Hematopoietic multipotent progenitor cell (in vitro differentiated cells): ENCODE measurements at places on chromosomes 11 and 22.

DNA sequence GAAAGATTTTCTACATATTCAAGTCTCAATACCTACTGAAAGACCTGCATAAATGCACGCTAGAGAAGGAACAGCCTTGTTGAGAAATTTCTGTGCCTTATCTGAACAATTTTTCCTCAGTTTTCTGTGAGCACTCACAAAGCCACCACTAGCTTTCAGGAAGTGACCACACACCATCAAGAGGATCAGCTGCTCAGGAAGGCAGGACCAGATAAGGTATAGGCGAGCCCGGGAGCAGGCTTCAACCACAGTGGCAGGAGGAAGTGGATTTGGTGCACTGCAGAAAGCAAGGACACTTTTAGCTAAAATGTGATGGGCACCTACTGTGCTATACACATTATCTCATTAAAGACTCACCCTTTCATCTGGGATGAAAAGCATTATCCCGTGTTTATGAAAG is 220.8 kb downstream of the RAB38 start:
- DNase-seq: peak; percentile 57

- no peak for DNase-seq
Observed at GRCh38 chr22:49535527-49536125, 292.0 kb downstream of the BRD1 start.

- no peak for DNase-seq
Observed at GRCh38 chr11:65822776-65823528, 10.8 kb upstream of the SNX32 start.

DNA sequence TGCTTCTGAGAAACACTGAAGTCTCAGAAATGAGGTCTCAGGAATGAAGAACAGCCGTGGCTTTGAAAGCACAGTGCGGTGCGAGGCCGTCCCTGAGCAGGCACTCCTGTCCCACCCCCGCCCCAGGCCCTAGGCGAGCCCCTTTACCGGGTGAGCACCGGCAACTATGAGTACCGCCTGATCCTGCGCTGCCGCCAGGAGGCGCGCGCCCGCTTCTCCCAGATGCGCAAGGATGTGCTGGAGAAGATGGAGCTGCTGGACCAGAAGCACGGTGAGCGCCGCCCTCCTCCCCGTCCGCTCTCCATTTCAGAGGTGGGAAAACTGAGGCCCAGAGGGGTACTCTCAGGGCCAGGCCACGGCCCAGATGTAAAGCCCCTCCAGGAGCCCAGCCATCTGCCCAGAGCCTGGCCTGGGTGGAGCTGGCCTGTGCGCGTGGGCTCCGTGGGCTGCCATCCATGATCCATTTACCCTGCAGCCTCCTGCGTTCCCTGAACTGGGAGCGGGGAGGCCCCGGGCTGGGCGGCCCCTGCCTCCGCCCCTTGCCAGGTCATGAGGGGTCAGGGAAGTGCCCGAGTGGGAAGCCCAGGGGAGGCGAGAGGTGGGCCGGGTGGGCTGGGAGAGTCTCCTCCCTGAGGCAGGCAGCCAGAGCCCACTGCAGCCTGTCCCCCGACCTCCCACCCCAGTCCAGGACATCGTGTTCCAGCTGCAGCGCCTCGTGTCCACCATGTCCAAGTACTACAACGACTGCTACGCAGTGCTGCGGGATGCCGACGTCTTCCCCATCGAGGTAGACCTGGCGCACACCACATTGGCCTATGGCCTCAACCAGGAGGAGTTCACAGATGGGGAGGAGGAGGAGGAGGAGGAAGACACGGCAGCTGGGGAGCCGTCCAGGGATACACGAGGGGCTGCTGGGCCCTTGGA is 9.5 kb downstream of the SLC16A8 start:
- no peak for DNase-seq

- DNase-seq: no peak
Observed at GRCh38 chr11:72777755-72778278, 16.0 kb downstream of the STARD10 start.

- no peak for DNase-seq
Observed at GRCh38 chr22:40594924-40595323, 41.6 kb downstream of the MRTFA start.

DNA sequence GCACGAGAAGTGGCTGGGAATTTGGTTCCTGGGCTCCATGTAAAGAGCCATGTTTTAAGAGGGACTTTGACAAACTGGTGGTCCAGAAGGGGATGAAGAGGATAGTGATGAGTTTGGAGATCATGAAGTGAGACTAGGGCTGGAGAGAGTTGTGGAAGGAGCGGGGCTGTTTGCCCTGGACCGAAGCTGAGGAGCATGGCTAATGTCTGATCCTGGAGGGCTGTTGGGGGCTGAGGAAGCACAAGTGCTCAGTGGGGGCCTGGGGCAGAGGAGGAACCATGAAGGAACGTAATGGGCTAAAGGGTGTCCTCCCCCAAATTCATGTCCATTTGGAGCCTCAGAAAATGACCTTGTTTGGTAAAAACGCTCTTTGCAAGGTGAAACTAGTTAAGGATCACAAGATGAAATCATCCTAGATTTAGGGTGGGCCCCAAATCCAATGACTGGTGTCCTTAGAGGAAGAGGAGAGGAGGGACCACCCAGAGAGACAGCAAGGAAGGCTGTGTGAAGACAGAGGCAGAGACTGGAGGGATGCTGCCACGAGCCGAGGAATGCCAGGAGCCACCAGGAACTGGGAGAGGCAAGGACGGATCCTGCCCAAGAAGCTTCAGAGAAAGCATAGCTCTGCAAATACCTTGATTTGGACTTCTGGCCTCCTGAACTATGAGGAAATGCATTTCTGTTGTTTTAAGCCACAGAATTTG is 107.3 kb upstream of the LMO1 start:
- no peak for DNase-seq

DNA sequence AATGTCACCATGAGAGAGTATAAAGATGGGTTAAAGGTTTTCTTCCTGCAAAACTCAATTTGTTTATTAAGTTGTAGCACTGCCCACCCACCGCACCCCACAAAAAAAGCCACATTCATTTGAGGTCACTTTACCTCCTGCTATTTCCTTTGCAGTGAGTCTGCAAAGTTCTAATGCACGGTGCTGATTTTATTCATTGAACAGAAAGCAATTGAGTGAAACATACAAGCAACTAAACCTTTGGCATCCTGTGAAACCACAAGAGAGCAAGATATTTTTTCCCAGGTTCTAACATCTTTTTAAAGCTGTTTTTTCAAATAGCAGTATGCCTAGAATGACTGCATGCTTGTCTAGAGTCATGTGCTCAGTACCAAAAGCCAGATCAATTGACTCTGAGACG is 39.0 kb downstream of the RRAS2 start:
- DNase-seq: peak; percentile 32

DNA sequence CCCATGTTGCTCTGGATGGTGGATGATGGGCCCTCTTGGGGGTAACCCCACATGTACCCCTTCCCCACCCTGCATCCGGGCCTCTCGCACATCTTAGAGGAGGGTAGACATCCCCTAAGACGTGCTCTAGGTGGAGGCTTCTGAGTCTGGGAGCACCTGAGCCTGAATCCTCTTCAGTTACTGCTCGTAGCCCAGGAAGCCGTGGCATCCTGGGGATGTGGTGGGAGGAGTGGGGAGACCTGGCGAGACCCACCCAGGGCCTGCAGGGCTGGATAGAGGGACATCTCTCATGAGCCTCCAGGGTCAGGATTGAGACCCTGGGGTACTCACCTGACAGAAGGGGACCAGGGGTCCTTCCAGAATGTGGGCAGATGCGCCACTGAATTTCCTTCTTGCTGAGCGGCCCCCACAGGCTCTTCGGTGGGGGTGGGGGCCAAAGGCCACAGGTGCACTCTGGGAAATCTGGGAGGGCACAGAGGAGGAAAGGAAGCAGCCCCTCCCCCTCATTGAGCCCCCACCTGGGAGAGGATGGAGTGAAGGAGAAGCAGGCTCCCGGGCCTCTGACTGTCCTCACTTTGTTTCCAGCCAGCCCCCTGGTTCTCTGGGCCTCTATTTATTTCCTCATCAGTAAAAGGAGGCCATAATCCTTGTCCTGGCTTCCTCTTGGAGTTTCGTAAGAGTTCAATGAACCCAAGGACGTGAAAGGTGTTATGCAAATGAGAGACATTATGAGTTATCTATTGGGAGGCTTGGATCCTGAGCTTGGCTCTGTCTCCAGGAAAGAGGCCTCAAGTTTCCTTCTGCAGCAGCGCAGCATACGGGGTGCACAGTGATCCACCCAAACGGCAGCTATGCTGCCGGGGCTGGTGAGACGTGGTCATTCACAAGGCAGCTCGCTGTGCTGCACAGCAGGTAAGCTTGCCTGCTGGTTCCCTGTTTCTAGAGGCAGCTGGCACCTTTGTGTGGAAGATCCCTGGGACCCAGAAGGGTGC is 31.2 kb downstream of the KCNJ4 start:
- no peak for DNase-seq

DNA sequence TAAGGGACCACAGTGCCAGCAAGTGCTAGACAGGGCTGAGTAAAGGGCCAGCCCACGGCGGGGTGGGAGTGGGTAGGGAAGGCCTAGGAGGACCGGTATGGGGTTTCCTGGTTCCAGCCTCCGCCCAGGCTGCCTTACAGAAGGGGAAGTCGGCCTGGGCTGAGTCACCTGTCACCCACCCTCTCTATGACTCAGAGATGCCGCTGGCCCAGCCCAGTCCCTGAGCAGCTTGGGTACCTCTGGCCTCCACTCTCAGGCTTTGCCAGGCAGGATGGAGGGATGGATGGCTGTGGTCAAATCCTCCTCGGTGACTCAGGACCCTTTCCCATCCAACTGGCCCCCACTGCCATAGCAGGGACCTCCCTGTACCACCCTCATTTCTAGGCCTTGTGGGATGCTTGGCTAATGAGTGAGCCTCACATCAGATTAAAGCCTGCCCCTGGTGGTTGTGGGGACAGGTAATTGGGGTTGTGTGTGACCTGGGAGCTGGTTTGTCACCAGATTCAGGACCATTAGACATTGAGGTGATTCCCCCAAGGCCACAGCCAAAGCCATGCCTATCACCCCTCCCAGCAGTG is 13.9 kb downstream of the SLC35E4 start:
- DNase-seq: peak; percentile 86

DNA sequence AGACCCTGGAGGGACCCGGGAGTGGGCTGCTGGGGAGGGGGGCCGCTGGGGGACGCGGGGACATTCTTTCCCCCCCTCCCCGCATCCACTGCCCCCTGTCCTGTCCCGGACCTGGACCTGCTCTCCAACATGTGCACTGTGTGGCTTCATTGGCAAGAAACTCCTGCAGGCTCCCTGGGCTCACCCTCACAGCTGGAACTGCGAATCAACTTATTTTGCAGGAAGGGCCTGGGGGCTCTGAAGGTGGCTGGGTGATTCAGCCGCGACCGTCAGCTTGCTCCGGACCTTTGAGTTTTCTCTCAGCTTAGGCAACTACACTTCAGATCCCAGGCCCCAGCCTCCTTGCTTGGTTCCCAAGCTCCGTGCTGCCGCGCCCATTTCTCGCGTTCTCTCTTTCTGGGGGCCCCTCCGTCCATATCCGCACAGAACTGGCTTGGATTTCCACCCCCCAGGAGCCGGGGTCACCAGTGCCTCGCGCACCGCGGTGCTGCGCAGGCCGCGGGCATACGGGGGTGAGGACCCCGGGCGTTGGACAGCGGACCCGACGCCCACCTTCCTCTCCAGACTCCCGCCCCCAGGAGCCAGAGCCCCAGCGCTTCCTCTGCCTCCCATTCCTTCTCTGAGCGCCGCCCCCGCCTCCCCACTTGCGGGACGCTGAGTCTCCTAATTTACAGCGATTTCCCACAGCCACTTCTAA is 471 bp upstream of the AHNAK start:
- DNase-seq: peak; percentile 15

DNA sequence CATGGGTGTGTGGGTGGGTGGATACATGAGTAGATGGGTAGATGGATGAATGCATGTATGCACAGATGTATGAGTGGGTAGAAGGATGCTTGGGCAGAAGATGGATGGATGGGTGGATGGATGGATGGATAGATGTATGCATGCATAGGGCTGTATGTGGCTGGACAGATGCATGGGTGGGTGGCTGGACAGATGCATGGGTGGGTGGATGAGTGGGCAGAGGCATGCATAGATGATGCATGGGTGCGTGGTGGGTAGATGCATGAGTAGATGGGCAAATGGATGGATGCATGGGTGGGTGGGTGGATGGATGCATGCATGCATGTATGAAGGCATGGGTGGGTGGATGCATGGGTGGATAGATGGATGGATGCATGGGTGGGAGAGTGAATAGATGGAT is 6.8 kb upstream of the CD248 start:
- no peak for DNase-seq

DNA sequence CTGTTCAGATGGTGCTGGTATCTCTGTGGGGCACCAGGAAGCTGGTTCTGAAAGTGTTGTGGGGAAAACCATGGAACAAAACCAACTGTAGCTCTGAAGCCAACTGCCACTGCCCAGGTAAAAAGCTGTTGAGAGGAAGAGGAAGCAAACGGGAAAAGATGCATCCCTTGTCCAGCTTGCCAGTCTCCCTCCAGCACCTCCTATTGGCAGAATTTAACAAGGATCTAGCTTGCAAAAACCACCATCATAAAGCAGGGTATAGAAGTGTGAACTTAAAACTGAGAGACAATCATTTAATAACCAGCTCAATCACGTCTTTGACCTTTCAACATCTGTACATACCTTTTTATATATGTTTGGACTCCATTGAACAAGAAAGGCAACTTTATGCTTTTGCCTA is 4.5 kb downstream of the PATE1 start:
- no peak for DNase-seq

- peak; percentile 66 for DNase-seq
Observed at GRCh38 chr11:33742249-33742851, 6.1 kb upstream of the CD59 start.

GRCh38 chr22:29257751-29258181 is 10.0 kb downstream of the RHBDD3 start:
- DNase-seq: no peak

GRCh38 chr22:23552573-23552972 is 27.5 kb downstream of the IGLL1 start:
- DNase-seq: no peak

- peak; percentile 13 for DNase-seq
Observed at GRCh38 chr11:8899119-8899753, 11.8 kb upstream of the AKIP1 start.

DNA sequence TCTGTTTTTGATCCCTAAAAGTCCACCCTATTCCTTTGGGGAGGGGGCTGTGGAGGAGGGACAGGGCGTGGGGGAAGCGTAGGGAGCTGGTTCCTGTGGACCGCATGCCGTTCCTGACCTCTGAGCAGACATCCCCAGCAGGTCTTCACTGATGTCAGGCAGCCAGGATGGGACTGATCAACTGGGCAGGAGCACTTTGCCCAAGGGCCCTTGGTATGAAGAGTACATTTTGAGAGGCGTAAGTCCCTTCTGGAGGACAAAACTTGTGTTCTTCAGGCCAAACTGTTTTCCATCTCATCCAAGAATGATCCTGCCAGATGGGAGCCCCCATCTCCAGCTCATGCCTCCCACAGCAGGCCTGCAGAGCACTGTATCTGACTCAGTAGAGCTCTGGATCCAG is 80.9 kb upstream of the NARS2 start:
- DNase-seq: no peak

- DNase-seq: no peak
Observed at GRCh38 chr11:36635066-36635862, 37.2 kb upstream of the RAG2 start.

DNA sequence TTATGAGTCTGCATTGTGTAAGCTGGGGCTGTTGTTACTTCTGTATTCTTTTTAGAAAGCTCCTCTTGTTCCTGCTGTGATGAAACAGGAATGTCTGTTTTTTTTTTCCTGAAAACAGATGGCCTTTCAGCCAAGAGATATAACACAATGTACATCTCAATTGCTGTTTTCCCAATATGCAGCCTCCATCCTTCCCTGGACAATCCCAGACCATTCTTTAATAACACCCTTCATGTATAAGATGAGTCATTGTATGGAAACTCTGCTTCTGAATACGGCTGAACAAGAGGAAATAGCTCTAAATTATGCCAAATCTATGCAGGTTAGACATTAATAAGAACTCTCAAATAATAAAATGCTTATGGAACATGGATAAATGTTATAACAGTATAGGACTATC is 60.2 kb upstream of the LRRC4C start:
- no peak for DNase-seq
